Breast epithelium (tissue), 4 donors: ENCODE measurements at places on chromosomes 4 and X. TPM values are rescaled to one million over a fixed set of nuclear protein-coding genes. Genes with fewer than 3 reads are reported as not detected.

Gene PRSS12
- total RNA-seq: 3.6 TPM

Gene STAP1
- total RNA-seq: not detected

DNA sequence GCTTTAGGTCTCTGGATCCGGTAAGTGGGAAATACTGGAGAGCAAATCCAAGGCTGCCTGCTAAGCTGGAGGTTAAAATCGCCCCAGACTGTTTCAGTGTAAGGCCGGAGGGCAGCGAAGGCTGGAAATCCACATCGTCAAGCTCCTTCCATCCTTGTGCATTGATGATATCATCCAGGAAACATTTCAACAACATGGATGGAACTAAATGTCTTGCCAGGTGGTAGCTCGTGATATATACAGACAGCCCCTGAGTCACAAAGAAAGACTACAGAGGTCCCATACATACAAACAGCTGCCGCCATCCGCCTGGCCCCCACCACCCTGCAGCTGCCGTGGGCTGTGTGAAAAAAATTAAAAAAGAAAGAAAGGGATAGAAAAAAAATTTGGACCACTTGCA, 148.9 kb upstream of the RBPJ start:
- no peaks in the 10 kb centered on the region for H3K27me3 ChIP-seq
- no peak overlapping the region for H3K4me3 ChIP-seq
- no peak for DNase-seq
- no peaks in the 10 kb centered on the region for H3K36me3 ChIP-seq
- no peaks in the 10 kb centered on the region for H3K4me1 ChIP-seq
- no peak overlapping the region for H3K27ac ChIP-seq

GRCh38 chrX:77977518-77977917, 8.1 kb upstream of the PGAM4 start:
- H3K27ac ChIP-seq: no peak overlapping the region
- no peaks in the 10 kb centered on the region for H3K4me1 ChIP-seq
- no peaks in the 10 kb centered on the region for H3K36me3 ChIP-seq
- H3K4me3 ChIP-seq: no peak overlapping the region
- H3K27me3 ChIP-seq: peaks cover 3% of the 10 kb centered on the region

- no peaks in the 10 kb centered on the region for H3K4me1 ChIP-seq
- H3K36me3 ChIP-seq: no peaks in the 10 kb centered on the region
- DNase-seq: no peak
- no peak overlapping the region for H3K4me3 ChIP-seq
- no peak overlapping the region for H3K27ac ChIP-seq
Observed at GRCh38 chr4:109998867-109999584, 86.3 kb downstream of the EGF start.

Gene ASB12
- not detected for total RNA-seq

DNA sequence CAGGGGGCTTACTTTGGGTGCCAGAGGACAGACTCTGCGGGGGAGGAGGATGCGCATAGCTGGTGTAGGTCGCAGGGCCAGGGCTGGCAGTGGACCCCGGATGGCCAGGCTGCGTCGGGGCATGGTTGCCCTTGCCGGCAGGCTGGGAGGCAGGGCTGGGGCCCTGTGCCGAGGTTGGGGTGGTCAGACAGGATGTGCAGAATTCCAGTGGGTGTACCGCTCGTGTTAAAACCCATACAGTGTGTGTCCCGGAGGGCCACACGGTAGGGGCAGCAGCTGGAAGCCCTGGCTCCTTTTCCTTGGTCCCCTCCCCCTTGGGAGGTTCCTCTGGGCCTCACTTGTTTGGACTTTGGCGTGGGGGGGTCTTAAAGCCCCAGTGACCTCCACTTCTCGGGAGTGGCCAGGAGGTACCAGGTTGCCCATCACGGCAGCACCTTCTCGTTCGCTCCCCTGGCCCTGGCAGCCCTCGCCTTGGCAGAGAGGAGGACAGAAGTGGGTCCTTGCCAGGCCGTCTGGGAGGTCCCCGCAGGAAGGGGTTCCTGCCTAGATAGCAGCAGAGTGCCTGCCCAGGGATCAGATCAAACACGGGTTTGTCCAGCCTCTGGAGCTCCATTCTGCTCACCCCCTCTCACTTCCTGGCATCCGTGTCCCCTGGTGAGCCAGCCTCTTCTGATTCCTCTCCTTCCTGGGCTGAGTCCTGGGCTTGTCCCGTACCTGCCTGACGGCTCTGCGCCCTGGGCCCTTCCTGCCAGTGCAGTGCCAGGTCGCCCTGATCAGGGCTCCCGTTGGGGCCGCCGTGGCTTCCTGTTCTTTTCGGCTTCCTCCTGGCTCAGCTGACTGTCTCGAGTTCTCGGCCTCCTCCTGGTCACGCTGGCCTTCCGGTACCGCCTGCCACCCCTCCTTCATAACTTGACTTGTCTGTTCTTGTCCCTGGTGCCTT, 56.7 kb upstream of the HGFAC start:
- DNase-seq: no peak
- H3K36me3 ChIP-seq: no peaks in the 10 kb centered on the region
- peaks cover 9% of the 10 kb centered on the region for H3K4me1 ChIP-seq
- H3K4me3 ChIP-seq: peak overlapping the region; percentile 58
- peak overlapping the region; percentile 81 for H3K27ac ChIP-seq
- H3K27me3 ChIP-seq: no peaks in the 10 kb centered on the region

- no peaks in the 10 kb centered on the region for H3K4me1 ChIP-seq
- H3K4me3 ChIP-seq: no peak overlapping the region
- no peaks in the 10 kb centered on the region for H3K27me3 ChIP-seq
- H3K27ac ChIP-seq: no peak overlapping the region
- no peak for DNase-seq
Observed at GRCh38 chr4:25310066-25310802, 2.3 kb upstream of the ZCCHC4 start.

- H3K4me3 ChIP-seq: peak overlapping the region; percentile 74
- no peaks in the 10 kb centered on the region for H3K4me1 ChIP-seq
- DNase-seq: no peak
- H3K36me3 ChIP-seq: no peaks in the 10 kb centered on the region
- no peaks in the 10 kb centered on the region for H3K27me3 ChIP-seq
- peak overlapping the region; percentile 96 for H3K27ac ChIP-seq
Observed at GRCh38 chrX:155216940-155217440, 730 bp downstream of the VBP1 start.
